A549 treated with Mapracorat at 1 μM for 4 hours (cell line): ENCODE measurements at places on chromosomes 7 and 10. TPM values are rescaled to one million over a fixed set of nuclear protein-coding genes. Genes with fewer than 3 reads are reported as not detected.

OAT gene
- 66.5 to 94.8 TPM (median 73.7 TPM) in 5 replicates for total RNA-seq

PAPOLB gene
- total RNA-seq: not detected in 5 replicates

LRRC18 gene
- total RNA-seq: not detected in 5 replicates

TMEM236 gene
- total RNA-seq: 0.02 to 0.08 TPM (median 0.03 TPM) in 5 replicates
